T-cell (primary cell): ENCODE measurements at places on chromosomes 11 and 22. TPM values are rescaled to one million over a fixed set of nuclear protein-coding genes. Genes with fewer than 3 reads are reported as not detected.

- H3K36me3 ChIP-seq: no peaks in the 10 kb centered on the region
- no peak for DNase-seq
- no peaks in the 10 kb centered on the region for H3K27me3 ChIP-seq
- no peak overlapping the region for H3K27ac ChIP-seq
- H3K4me3 ChIP-seq: no peak overlapping the region
These were observed 66.5 kb downstream of the DBX1 start for GRCh38 chr11:20093775-20094174.

DNA sequence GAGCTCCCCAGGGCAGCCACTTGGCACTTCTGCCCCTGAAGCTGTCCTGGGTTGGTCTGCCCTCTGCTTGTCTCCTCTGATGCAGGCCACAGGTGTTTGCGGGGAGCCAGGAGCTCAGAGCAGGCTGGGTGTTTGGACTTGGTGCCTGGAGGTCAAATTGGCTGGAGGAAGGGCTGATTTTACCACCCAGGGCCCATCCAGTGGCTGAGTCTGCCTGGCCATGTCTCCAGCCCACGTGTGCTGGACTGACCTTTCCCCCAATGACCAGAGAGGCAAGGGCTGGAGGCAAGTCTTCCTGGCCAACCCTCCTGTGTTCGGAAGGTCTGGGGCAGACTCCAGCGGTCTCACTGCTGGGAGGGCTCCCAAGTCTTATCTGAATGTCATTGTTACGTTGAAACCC is 84.0 kb downstream of the NECTIN1 start:
- peaks cover 41% of the 10 kb centered on the region for H3K27me3 ChIP-seq
- no peak for DNase-seq
- H3K27ac ChIP-seq: no peak overlapping the region
- no peak overlapping the region for H3K4me3 ChIP-seq

Gene SCGB1C1
- total RNA-seq: not detected

Gene APOL5
- total RNA-seq: not detected

Gene XBP1
- 132 TPM for total RNA-seq

DNA sequence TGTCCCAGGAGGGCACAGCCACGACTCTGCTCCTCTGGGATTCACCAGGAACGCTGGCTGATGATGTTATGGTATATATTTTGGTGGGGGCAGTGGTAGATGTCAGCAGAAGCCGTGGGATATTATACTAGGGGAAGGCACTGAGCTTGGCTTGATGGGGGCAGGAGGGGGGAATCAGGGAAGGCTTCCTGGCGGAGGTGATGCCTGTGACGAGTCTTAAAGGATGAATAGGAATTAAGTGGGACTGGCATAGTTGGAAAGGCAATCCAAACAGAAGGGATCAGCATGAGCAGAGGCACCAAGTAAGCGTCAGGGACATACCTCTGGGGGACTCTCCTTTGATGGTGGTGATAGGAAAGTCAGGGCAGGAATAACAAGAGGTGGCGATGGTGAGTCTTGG is 47.6 kb downstream of the TP53I11 start:
- DNase-seq: no peak
- H3K4me3 ChIP-seq: no peak overlapping the region
- H3K4me1 ChIP-seq: no peaks in the 10 kb centered on the region
- H3K27ac ChIP-seq: no peak overlapping the region
- peaks cover 3% of the 10 kb centered on the region for H3K36me3 ChIP-seq

Gene ABCG4
- total RNA-seq: 0.09 TPM

Gene RFPL1
- total RNA-seq: not detected

Gene JAM3
- total RNA-seq: 8.4 TPM

DNA sequence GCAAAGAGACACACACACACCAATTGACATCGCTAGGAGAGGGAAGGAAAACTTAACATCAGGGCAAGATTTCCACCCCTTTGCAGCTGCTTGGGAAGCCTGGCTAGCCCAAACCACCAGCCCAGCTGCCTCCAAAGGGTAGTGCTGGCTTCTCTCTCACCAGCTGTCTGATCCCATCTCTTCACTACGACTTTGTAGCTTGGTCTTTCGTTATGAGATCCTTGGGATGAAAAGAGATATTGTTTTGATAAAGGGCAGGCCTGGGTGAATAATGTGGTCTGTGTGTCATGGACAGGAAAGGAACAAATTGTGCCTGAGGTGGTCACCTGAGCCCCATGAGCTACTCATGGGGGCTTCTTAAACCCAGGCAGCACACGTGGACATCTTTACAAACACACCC is 101.9 kb downstream of the ARL14EP start:
- H3K36me3 ChIP-seq: no peaks in the 10 kb centered on the region
- H3K27me3 ChIP-seq: no peaks in the 10 kb centered on the region
- H3K4me1 ChIP-seq: no peaks in the 10 kb centered on the region
- no peak overlapping the region for H3K27ac ChIP-seq

Gene NNMT
- not detected for total RNA-seq

DNA sequence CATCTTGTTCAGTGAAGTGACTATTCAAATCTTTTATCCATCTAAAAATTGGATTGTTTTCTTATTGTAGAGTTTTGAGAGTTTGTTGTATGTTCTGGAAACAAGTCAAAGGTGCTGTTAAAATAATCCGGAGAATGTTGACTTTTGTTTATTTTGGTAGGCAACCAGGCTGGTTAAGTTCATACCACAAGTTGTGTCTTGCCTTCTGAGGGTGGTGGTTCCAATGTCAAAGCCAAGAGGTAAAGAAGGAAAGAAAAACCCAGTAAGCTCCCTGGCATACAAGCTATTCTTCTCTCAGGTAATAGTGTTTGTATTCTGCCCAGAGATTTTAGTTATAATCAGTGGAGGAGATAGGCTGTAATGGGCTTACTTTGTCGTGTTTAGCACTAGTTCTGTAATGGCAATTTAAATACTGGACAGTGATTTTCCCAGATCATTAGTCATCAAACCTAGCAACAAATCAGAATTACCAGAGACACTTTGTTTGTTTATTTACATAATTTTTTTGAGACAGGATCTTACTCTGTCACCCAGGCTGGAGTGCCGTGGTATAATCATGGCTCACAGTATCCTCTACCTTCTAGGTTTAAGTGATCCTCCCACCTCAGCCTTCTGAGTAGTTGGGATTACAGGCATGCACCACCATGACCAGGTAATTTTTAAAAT is 15.1 kb upstream of the CSRP3 start:
- no peaks in the 10 kb centered on the region for H3K36me3 ChIP-seq
- peaks cover 4% of the 10 kb centered on the region for H3K27me3 ChIP-seq
- no peak overlapping the region for H3K4me3 ChIP-seq
- no peak for DNase-seq
